ENCODE measurements at places on chromosomes 1 and 21.

GRCh38 chr1:2928366-2929325 is 92.6 kb upstream of the ACTRT2 start:
- no peak overlapping the region for H3K27ac ChIP-seq
- no peak overlapping the region for H3K4me3 ChIP-seq
- H3K27me3 ChIP-seq = no peaks in the 10 kb centered on the region
- no peaks in the 10 kb centered on the region for H3K36me3 ChIP-seq
- DNase-seq = no peak
- no peaks in the 10 kb centered on the region for H3K4me1 ChIP-seq

- H3K27ac ChIP-seq = no peak overlapping the region
- H3K36me3 ChIP-seq = no peaks in the 10 kb centered on the region
- H3K27me3 ChIP-seq = no peaks in the 10 kb centered on the region
Observed at GRCh38 chr21:31580866-31581276, 78.6 kb upstream of the SOD1 start.

DNA sequence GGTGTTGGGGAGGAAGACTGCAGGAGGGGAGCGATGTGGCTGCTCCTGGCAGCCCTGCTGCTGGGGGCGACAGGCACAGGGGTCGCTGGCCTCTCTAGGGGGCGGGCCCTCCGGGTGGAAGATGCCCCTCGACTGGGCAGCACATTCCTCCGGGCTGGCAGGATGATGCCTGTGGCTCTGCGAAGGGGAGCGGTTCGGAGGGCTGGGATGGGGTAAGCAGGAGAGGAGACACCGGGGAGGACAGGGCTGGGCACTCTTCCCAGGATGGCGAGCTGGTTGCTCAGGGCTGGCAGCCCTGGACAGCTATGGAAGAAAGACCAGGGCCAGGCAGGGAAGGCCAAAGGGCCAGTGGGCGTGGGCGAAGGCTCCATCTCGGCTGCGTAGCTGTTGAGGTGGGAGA is 12.8 kb downstream of the HEYL start:
- H3K4me3 ChIP-seq = no peak overlapping the region
- no peak for DNase-seq
- H3K27ac ChIP-seq = peak overlapping the region; percentile 80
- no peaks in the 10 kb centered on the region for H3K4me1 ChIP-seq

DNA sequence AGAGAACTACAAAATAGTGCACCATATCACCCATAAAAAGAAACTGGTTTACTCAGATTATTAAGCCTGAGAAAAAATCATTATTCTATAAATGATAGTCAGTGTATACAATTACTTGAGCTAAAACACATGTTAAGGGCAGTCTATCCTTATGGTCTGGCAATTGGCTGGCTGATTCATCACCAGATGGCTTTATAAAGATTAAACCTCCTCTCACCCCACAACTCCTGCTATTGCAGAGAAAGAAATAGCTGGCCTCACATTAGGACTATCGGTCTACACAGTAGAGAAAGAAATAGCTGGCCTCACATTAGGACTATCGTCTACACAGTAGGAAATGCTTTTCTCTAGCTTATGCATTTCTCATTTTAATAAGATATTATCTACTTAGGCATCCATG is 21.2 kb downstream of the CEP170 start:
- H3K36me3 ChIP-seq = no peaks in the 10 kb centered on the region
- no peaks in the 10 kb centered on the region for H3K4me1 ChIP-seq
- H3K27ac ChIP-seq = no peak overlapping the region
- no peak overlapping the region for H3K4me3 ChIP-seq
- no peaks in the 10 kb centered on the region for H3K27me3 ChIP-seq
- no peak for DNase-seq

GRCh38 chr1:97849345-97850340 is 71.2 kb downstream of the DPYD start:
- no peaks in the 10 kb centered on the region for H3K27me3 ChIP-seq
- no peak for DNase-seq
- H3K4me1 ChIP-seq = peaks cover 17% of the 10 kb centered on the region
- H3K27ac ChIP-seq = peak overlapping the region; percentile 36
- no peaks in the 10 kb centered on the region for H3K36me3 ChIP-seq
- no peak overlapping the region for H3K4me3 ChIP-seq

GRCh38 chr1:26045722-26046245 is at the start of gene SLC30A2:
TSS of gene SLC30A2 (minus strand) at chr1:26046118. CDS start at chr1:26045896, 222 bp downstream.
- no peak within 1 kb of the TSS for H3K27ac ChIP-seq
- no peaks in the 10 kb centered on the region for H3K36me3 ChIP-seq
- DNase-seq = no peak
- peak within 1 kb of the TSS; percentile 38 for H3K4me3 ChIP-seq
- H3K4me1 ChIP-seq = peaks cover 20% of the 10 kb centered on the region

DNA sequence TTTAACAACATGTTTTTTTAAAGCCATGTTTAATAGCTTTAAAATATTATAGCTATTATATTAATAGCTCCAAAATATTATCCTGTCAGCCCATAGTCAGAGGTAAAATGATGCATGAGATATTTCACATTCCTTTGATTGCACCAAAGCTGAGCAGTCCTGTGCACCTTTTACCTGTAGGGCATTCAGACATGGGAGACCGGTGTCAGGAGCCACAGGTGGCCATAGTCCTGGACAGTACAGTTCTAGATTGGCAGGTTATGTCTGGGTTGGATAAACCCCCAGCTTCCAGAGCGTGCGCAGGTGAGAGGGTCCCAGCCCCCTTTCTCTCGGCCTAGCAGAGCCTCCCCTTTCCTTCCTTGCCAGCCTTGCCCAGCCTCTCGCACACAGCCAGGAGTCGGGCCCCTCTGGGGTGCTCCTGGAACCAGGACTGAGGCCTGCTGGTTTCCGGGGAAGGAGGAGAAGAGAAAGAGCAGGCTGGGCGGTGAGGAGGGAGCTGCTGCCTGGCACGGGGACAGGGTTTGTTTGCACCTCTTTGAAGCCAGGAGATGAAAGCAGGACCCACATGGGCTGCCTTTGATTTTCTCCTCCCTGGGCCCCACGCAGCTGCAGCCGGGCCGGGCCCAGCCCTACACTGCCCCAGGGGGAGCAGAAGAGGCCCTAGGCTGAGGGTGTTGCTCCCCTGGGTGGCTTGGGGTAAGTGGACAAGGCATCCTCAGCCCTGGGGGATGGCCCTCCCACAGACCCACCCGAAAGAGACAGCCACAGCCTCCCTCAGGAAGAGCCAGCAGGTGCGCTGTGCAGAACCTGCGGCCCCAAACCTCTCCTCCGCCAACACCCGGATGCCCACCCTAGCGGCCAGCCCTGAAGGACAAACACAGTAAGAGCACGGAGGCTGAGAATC is 75.2 kb upstream of the TARDBP start:
- H3K27ac ChIP-seq = no peak overlapping the region
- H3K36me3 ChIP-seq = no peaks in the 10 kb centered on the region
- H3K4me1 ChIP-seq = peaks cover 7% of the 10 kb centered on the region
- no peak overlapping the region for H3K4me3 ChIP-seq

DNA sequence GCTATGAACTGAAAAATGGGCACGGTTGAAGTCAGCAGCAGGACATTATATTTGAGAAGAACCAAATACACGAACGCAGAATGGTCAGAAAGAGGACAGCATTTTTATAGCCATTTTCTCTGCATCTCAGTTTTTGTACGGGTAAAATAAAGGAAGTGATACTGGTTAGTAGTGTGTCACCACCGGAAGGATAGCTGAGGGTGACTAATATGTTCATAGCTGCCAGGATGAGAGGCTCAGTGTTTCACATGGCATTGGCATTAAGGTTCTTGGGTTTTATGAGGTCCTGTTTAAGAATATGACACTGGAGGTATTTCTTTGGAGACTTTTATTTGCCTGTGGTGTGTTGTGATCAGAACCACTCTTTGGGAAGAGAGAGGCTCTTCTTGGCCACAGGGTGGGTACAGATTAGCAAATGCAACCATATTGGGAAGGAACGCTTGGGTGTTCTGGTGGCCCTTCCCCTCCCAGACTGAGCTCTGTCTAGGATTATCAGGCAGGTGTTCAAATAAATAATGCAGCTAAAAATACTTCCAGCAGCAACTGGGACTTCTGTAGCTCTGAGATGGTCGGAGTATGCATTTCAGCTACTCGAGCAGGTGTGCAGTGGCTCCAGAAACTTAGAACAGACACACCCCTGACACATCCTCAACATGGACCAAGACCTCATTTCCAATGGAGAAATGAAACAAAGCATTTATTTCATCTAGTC is 158.2 kb downstream of the PBX1 start:
- no peaks in the 10 kb centered on the region for H3K27me3 ChIP-seq
- no peak for DNase-seq
- H3K27ac ChIP-seq = no peak overlapping the region
- H3K4me1 ChIP-seq = no peaks in the 10 kb centered on the region
- H3K4me3 ChIP-seq = no peak overlapping the region

GRCh38 chr1:19254416-19254815 is 2.8 kb downstream of the MRTO4 start:
- H3K4me1 ChIP-seq = no peaks in the 10 kb centered on the region
- no peak overlapping the region for H3K4me3 ChIP-seq
- no peak overlapping the region for H3K27ac ChIP-seq
- H3K27me3 ChIP-seq = no peaks in the 10 kb centered on the region

DNA sequence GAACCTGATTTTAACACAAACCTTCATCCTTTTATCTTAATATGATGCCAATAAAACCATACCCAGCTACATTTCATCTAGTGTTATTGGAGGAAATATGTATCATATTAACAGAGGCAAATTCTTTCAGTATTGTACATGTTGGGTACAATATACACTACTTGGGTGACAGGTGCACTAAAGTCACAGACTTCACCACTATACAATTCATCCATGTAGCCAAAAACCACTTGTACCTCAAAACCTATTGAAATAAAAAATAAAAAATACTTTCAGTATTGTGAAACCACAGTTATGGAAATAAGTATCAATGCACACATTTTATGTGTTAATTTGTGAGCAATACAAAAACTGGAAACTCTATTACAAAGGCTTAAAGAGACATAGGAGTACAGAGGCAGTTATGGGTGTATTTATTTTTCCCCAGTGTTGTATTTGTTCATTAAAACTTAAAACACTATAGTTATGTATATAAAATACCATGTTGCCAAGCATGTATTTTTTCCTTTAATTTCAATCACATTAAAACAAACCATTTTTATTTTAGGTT is 25.1 kb upstream of the GPR88 start:
- no peak for DNase-seq
- H3K27ac ChIP-seq = no peak overlapping the region
- no peaks in the 10 kb centered on the region for H3K27me3 ChIP-seq
- H3K4me3 ChIP-seq = no peak overlapping the region

DNA sequence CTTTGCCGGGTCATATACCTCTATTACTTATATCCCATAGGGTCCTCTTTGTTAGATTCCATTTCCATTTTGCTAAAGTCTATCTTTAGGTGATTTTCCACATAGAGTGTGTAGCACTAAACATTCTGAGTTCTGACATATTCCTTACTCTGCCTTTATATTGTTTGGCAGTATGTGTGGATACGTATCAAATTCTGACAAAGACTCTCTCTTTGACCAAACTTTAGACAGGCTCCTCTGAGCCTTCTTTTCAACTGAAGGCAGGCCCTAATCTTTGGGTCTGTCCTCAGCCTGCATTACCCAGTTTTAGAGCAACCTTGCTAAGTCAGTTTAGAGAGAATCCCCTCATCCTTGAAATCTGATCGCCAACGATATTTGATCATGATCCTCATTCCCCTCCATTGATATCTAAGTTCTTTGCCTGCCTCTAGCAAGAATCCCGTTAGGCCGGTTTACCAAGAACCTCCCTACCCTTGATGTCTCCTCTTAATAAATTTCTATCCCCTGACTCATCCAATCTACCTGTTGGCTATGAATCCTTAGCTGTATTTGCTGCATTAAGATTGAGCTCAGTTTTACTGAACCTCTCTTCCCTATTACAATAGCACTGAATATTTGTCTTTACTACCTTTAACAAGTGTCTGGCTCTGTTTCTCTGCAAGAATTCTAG is 10.4 kb upstream of the PPT1 start:
- no peak overlapping the region for H3K4me3 ChIP-seq
- H3K27ac ChIP-seq = no peak overlapping the region
- H3K36me3 ChIP-seq = no peaks in the 10 kb centered on the region
- H3K4me1 ChIP-seq = no peaks in the 10 kb centered on the region

DNA sequence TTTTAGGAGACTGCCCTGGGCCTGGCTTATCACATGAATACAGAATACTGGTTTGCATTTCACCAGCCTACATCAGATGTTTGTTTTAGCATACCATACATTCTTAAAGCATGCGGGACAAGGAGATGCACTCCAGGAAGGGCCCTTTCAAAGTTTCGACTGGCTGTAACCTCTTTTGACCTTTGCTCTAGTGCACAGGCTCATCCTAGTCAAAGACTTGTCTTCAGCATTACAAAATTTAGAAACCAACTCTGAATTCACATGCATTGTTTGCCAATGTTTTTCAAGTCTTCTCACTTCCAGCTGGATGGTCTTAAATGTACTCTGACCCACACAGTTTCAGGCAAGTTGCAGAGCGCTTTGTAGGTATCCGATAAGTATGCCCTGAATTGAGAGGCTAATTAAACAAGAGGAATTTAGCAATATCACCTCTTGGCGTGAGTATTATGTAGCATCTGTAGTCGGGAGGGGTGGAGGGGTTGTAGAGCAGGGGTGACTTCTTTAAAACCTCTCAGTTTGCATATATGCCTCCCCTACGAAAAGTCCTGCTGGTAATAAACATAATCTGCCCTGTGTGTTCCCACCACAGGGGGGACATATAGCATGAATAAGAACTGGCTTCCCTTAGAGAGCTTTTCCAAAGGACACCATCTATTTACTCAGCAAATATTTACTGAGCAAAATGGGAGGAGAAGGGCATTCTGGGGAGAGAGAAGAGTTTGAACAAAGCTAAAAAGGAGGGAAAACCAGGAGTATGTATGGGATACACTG is 24.4 kb upstream of the AHCYL1 start:
- H3K4me3 ChIP-seq = no peak overlapping the region
- no peak overlapping the region for H3K27ac ChIP-seq
- H3K27me3 ChIP-seq = no peaks in the 10 kb centered on the region
- peaks cover 9% of the 10 kb centered on the region for H3K4me1 ChIP-seq

DNA sequence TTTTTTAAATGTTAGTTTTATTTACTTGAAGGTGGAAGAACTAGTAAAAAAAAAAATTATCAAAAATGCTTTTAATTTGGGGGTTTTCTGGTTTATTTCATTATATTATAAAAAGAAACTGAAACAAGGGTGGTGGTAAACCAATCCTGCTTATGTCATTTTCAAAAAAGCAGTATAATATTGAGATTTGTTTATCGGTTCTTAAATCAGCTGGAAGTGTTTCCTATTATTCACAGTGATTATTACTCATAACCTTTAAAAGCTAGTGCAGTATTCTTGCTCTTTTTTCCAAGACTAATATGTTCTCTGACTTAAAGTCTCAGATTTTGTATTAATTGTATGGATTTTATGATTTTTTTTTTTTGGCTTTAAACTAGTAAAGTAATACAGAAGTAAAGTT is 5.4 kb upstream of the LRRC40 start:
- H3K4me3 ChIP-seq = no peak overlapping the region
- DNase-seq = no peak
- peaks cover 4% of the 10 kb centered on the region for H3K36me3 ChIP-seq
- no peak overlapping the region for H3K27ac ChIP-seq
- H3K27me3 ChIP-seq = no peaks in the 10 kb centered on the region
- peaks cover 28% of the 10 kb centered on the region for H3K4me1 ChIP-seq
